ENCODE measurements at places on chromosomes 3 and 15.

DNA sequence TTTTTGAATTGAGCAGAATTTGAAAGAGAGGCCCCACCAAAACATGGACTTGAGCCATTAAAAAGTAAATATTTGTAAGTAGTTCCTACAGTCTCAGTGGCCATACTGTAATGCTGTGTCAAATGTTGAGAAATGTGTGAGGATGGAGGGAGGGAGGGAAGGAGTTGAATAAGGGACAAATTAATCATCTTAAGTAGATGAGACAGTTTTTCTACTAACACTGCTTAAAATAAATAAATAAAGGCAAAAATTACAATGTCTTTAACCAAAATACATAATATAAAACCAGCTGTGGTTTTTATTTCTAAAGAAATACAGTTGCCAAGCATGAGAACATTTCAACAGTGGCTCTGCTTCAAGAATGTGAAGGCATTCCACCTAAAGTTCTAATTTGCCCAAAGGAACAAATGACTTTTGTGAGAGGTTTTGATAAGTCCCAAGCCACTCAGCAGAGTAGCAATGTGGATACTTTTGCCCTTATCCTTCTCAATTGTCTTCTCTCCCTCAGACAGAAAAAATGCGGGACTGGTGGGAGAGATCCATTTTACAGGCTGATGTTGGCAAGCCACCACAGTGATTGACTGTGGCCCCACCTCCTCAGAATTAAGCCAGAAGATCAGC is 427.0 kb upstream of the RARB start:
- DNase-seq, result no peak

- no peak for DNase-seq
Observed at GRCh38 chr15:66718220-66718988, 16.4 kb downstream of the SMAD6 start.

GRCh38 chr3:43862470-43862869 is 171.7 kb downstream of the ABHD5 start:
- no peak for DNase-seq

GRCh38 chr3:40605960-40606359 is 81.2 kb downstream of the ZNF621 start:
- no peak for DNase-seq

- DNase-seq, result no peak
Observed at GRCh38 chr3:41277790-41278465, 78.6 kb downstream of the CTNNB1 start.

GRCh38 chr3:4735243-4735642 is 242.1 kb downstream of the ITPR1 start:
- no peak for DNase-seq

GRCh38 chr3:134312072-134312872 is 61.6 kb upstream of the RYK start:
- peak; percentile 84 for DNase-seq

DNA sequence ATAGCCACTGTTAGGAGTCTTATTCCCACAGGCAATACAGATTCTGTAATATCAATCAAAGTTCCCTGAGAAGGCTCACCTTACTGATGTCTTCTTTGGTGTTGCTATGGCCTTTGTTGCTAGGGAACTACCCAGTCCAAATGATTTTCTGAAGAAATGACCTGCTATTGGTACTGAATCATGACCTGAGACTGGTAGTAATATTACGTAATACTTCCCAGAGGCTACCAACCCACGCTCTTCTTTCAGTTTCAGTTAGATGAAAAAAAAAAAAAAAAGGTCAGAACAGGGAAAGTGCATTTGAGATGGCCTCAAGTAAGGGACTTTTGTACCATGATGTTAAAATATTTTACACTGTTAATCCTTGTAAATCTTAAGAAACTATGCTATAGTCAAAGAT is 1092.5 kb upstream of the EPHA6 start:
- no peak for DNase-seq

GRCh38 chr3:65202395-65202794 is 514.6 kb upstream of the ADAMTS9 start:
- no peak for DNase-seq

DNA sequence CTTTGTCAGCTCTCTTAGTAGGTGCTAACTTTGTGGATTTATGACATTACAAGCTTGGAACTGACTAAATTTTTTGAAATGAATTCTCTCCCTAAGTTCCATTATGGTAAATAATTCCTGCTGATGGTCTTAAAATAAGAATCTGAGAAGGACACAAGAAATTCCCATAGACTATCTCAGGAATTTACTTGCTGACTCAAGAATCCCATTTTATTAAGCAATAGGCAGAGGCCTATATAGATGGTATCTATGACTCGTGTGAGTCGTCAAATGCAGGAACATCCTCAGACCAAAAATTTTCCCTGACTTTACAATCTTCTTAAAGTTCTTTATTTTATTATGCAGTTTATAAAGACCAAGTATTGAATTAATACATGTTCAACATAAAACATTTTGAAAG is 30.7 kb upstream of the CBLB start:
- DNase-seq, result no peak

DNA sequence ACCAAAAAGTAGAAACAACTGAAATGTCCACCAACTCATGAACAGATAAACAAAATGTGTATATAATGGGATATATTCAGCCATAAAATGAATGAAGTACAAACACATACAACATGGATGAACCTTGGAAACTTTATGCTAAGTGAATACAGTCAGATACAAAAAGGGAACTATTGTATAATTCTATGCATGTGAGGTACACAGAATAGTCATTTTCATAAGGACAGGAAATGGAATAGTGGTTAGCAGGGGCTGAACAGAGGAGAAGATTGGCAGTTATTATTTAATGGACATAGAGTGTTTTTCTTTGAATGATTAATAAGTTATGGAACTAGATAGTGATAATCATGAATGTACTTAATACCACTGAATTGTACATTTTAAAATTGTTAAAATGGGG is 20.0 kb upstream of the TRANK1 start:
- DNase-seq, result no peak

- no peak for DNase-seq
Observed at GRCh38 chr3:32200992-32201758, 37.3 kb upstream of the CMTM8 start.

- DNase-seq, result no peak
Observed at GRCh38 chr3:54621184-54621583, 306.7 kb downstream of the LRTM1 start.

- DNase-seq, result no peak
Observed at GRCh38 chr15:38344351-38344750, 91.7 kb downstream of the SPRED1 start.

- no peak for DNase-seq
Observed at GRCh38 chr3:82520846-82521245, 759.4 kb upstream of the GBE1 start.
